ENCODE measurements at places on chromosomes 7 and 10.

DNA sequence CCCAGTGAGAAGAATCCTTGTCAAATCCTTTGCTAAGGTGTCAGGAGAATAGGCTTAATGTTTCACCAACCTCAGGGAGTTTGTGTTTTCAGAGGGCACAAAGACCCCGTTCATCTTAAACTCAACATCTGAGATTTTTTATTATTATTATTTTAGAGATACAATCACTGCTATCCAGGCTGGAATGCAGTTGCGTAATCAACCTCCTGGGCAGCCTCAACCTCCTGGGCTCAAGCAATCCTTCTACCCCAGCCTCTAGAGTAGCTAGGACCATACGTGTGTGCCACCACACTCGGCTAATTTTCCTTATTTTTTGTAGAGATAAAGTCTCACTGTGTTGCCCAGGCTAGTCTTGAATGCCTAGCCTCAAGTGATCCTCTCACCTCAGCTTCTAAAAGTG, 599.2 kb downstream of the KCNMA1 start:
- no peak for DNase-seq

GRCh38 chr10:111203615-111204014, 126.8 kb downstream of the ADRA2A start:
- no peak for DNase-seq

DNA sequence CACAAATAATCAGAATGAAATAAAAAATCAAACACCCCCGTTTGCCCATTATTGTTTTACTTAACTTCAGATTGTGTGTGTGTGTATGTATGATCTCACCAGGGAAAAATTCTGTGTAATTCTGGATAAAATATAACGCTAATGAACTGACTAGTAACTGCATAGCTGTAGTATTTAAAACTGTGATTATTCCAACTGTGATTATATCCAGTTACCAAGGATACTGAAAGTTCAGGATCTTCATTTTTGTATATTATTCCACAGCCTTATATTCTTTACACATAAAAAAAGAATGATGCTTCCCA, 2.9 kb downstream of the TWIST1 start:
- no peak for DNase-seq

GRCh38 chr7:140623980-140624379, 16.6 kb downstream of the DENND2A start:
- DNase-seq = no peak

DNA sequence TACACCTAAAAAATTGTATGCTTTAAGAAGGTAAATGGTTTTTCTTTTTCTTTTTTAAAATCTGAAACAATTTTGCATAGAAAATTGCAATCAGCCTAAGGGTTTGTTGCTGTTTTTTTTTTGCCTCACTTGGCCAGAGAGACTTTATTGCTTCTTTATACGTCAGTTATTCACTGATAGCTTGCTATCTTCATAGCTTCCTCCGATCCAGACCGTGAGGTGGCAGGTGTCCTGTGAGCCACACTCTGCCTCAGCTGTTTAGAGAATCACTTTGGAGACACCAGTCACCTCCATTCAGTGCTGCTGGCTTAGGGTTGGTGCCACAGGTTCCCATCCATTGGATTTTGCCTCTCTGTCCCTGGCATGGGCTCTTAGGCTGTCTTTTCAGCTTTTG, 68.0 kb downstream of the HHEX start:
- DNase-seq = no peak

- no peak for DNase-seq
Measured at GRCh38 chr10:105398202-105398601, 757.1 kb downstream of the SORCS3 start.

DNA sequence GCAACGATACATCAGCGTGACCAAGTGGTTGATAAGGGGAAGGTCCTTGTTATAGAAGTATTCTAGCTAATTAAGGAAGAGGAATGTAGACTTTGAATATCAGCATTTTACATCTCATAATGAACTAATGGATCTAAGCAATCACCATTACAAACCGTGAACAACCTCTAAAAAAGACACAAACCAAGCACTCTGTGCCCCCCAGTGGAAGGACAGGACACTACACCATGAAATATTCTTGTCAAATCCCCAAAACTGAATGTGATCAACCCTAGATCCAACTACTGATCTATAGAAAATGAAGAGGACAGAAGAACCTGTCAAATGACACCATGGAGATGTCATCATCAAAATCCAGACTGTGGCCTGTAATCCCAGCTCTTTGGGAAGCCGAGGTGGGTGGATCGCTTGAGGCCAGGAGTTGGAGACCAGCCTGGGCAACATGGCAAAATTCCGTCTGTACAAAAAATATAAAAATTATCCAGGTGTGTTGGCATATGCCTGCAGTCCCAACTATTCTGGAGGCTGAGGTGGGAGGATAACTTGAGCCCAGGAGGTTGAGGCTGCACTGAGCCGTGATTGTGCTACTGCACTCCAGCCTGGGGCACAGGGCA, 111.3 kb upstream of the CARD11 start:
- DNase-seq = peak; percentile 52

- DNase-seq = no peak
Measured at GRCh38 chr7:71770269-71770907, 638.4 kb downstream of the GALNT17 start.

DNA sequence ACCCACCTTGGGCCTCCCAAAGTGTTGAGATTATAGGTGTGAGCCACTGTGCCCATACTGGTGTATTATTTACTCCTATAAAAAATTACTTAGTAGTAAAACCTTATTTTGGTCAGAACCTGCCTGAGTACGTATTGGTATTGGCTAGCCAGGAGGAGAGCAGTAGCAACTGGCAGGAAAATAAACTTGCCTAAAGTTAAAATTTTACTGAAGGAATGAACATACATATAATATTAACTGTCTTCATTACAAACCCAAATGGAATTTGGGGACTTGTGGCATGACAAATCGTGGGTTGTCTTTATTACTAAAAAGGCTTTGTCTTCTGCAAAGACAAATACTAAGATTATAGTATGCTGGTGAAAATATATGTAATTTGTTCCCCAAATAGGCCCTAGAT, 8.4 kb downstream of the RAB18 start:
- DNase-seq = no peak

GRCh38 chr7:22559829-22560489, 60.0 kb upstream of the STEAP1B start:
- DNase-seq = peak; percentile 51

DNA sequence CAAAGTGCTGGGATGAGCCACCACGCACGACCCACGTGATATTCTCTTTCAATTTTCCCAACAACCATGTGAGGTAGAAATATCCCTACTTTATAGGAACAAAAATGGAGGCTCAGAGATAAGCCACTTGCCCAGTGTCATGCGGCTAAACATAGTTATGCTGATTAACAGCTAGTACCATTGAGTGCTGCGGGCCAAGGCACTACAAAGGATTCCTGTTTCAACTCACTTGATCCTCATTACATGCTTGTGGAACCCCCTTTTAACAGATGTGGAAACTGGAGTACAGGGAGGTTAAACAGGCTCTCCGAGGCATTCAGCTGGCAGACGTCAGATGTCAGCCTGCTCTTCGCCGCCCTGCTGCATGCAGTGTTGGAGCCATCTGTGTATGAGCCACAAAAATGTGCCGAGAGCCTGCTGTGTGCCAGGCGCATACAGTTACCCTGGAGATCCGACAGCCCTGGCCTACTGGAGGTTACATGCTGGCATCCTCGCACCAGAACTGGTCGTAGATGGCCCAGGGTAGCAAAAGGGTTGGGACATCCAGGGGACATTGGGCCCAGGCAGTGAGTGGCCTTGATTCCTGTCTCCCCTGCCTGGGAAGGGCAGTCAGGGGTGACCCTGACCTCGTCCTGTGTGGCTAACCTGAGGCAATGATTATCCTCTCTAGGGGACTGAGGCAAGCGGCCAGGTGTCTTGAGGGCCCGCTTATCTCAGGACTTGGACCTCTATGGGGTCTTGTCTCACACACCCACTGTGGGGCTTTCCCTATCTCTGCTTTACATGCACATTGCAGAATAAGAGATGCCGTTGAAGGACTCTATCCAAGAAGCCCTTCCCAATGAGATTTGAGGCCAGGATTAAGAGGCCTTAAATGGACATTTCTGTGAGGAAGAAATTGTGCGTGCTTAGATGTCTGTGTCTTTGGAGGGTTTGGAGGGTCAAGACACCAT, 18.5 kb upstream of the SRGN start:
- no peak for DNase-seq

GRCh38 chr7:79604841-79605240, 151.4 kb upstream of the MAGI2 start:
- DNase-seq = no peak

DNA sequence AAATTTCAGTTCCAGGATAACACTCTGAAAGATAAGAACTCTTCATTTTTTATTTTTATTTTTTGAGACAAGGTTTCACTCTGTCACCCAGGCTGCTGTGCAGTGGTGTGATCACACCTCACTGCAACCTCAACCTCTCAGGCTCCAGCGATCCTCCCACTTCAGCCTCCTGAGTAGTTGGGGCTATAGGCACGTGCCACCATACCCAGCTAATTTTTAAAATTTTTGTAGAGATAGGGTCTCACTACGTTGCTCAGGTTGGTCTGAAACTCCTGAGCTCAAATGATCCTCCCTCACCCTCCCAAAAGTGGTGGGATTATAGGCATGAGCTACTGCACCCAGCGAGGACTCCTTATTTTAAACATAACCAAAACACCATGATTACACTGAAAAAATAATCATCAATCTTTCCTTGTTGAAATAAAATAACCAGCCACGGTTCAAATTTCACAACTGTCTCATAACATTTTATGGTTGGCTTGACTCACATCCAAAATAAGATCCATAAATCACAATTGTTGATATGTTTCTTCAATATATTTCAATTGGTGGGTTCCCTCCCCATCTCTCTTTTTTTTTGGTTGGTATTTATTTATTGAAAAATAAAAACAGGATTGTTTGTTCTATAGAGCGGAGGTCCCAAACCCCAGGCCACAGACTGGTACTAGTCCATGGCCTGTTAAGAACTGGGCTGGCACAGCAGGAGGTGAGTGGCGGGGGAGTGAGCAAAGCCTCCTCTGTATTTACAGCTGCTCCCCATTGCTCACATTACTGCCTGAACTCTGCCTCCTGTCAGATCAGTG, 60.1 kb upstream of the FAM171A1 start:
- no peak for DNase-seq

DNA sequence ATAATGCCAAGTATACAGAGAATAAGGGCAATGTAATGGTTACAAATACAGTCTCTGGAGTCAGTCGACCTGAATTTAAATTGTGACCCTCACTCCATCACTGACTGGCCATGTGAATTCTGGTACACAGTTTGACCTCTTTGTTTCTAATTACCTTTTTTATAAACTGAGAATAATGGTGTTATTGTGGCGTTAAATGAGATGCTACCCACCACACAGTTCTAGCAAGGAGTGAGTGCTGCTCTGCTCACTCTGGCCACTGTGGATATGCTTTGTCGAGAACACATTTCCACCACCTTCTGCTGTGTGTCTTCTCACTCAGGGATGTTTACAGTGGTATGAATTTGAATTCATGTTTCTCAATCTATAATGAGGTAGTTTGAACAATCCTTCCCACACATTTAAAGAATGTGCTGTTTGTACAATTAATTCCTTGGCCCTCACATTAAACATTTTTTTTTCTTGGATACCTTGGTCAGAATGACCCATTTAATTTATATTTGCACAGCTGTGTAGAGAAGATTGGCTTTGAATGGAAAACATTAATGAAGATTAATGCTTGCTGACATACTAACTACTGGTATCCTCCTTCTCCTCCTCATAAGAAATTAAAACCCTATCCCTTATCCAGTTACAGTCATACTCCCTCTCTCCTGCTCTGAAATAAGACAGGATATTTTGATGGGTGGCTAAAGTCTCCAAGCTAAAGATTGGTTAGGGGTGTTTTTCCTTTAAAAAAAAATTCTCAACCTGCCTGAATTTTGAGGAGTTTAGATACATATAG, 42.4 kb downstream of the PLCE1 start:
- DNase-seq = no peak

DNA sequence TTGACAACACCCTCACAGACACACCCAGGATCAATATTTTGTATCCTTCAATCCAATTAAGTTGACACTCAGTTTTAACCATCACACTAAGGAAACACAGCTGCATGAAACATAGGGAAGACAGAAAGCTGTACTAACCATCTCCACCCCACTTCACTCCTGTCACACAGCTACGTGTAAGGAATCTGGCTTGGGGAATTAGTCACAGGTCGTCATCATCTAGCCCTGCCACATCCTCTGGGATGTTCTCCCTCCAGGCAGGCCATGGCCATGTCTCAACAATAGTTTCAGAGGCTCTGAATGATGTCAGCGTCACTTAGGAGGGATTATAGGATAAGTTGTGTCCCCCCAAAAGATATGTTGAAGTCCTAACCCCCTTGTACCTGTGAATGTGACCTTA, 10.8 kb upstream of the SEMA3C start:
- DNase-seq = no peak

GRCh38 chr10:29865700-29866355, 193.6 kb downstream of the JCAD start:
- DNase-seq = no peak

- DNase-seq = no peak
Measured at GRCh38 chr7:146136357-146136875, 19.8 kb downstream of the CNTNAP2 start.

- no peak for DNase-seq
Measured at GRCh38 chr7:50450590-50451032, 461 bp upstream of the FIGNL1 start.

- DNase-seq = no peak
Measured at GRCh38 chr7:92615861-92616260, 25.7 kb upstream of the FAM133B start.

DNA sequence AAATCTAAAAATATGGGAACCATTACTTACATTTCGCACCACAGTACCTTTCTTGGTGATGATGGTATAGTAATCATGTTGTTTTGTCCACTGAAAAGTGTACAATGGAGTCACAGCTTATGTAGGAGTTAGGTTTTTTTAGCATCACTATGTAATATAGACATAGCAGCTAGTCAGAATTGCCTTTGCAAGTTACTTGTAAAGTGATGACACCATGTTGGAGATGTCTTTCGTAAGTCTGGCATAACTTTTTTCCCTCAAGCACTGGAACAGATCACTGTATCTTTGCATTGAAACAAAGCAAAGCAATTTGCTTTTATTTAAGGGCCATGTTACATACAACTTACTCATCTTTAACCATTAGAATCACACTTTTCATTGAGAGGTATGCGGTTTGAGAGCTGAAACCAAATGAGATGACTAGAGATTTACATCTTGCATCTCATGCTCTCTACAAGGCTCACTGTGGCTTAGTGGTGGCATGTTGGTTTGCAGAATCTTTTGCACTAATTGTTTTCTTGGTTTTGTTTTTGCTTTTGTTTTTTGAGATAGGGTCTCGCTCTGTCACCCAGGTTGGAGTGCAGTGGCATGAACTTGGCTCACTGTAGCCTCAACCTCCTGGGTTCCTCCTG, 18.3 kb downstream of the UBN2 start:
- no peak for DNase-seq

GRCh38 chr7:25287291-25287690, 59.0 kb upstream of the NPVF start:
- DNase-seq = no peak

DNA sequence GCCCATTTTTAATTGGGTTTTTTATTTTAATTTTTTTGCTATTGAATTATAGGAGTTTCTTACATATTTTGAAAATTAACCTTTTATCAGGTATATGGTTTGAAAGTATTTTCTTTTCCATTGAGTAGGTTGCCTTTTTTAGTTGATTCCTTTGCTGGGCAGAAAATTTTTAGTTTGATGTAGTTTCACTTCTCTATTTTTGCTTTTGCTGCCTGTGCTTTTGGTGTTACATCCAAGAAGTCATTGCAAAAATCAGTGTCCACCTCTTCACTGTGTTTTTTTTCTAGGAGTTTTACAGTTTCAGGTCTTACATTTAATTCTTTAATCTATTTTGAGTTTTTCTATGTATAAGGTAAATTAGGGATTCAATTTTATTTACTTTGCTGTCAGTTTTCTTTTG, 129.8 kb upstream of the FERD3L start:
- no peak for DNase-seq

Data from SK-N-MC (cell line).